ENCODE measurements at places on chromosomes 11 and 22.
A peak's percentile ranks its signal among the peaks of the same experiment; 100 is the strongest.

- peak; percentile 38 for DNase-seq
These were observed 178.6 kb downstream of the MIAT start for GRCh38 chr22:26835929-26836528.

GRCh38 chr11:47523490-47524225 lies 29.3 kb downstream of the CELF1 start:
- DNase-seq = peak; percentile 85

GRCh38 chr11:112002491-112003216 lies 22.6 kb upstream of the DLAT start:
- DNase-seq = no peak

DNA sequence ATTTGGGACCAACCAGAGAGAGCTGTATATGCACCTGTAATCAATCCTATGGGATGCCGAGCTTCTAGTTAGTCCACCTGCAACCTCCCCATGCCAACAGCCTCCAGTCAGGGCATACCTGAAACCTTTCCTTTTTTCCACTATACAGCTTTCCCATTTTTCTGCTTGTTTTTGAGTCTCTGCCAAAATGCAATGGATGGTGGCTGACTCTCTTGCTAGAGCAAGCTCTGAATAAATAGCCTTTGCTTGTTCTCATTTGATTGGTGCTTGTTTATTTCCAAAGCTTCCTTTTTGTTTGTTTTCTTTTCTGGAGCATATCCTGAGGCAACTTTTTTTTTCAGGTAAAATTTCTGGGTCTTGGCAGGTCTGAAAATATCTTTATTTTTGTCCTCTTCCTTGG lies 58.0 kb upstream of the PLET1 start:
- DNase-seq = no peak

DNA sequence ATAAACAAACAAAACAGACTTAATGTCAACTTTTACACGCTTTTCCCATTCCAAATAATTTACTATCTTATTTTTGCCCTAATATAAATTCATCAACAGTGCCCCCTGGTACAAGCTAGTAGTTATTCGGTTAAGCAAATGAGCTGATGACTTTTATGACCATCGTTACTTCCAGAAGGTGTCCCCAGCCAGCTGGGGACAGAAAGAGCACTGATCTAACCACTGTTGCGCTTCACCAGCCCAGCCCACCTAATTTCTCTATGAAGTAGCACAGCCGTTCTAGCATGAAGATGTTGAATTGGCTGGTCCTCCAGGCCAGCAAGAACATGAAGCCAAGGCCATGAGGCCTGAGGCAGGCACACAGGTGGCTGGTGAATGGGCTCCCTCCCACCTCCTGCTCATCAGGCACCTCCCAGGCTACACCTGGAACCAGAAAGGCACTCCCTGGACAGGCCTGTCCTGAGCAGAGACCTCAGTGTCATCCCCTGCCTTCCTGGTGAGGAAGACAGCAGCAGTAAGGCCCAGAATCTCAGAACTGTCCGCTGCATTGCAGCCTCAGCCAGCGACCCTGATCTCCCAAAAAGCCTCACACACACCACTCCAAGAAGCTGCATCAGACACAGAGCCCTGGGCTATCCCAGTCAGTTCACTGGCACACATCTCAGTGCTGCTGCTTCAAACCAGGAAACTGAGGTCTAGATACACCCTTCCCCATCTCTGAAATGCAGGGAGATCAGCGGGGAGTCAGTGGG lies 12.9 kb downstream of the GNB1L start:
- no peak for DNase-seq

GRCh38 chr11:11230087-11230486 lies 123.0 kb downstream of the CSNK2A3 start:
- DNase-seq = no peak

DNA sequence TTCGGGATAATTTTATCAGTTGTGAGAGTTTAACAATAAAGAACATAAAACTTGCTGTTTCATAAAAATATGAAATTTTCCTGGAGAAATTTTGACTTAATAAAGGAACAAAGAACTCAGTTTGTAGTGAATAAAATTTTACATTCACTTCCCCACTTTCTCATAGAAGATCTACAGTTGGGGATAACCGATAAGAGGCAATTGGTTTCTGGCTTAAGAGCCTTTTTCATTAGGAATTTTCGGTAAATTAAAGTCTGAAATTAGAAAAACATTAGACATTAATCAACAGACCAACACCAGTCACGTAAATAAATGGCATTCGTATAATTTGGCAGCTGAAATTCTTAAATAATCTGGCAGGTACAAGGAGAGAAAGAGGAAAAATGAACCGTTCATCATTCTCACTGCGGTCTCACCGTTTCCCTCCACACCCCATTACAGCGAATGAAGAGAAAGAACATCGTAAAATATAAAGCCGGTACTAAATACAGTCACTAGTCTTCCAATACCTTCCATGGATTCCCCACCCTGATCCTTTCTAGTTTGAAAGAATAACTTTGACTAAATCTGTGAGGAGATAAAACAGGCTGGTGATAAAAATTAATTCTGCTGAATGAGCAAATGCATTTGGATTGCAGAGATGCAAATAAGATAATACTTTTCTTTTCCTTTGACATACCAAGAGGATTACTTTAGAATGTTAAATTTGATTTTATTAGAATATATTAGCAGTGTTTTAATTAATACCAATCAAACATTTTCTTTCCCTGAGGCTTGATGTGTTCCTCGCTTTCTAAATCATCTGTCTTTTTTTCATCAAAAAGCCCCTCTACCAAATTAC lies 19.5 kb downstream of the BLID start:
- DNase-seq = no peak

GRCh38 chr11:68146704-68147474 lies 25.7 kb upstream of the CHKA start:
- peak; percentile 46 for DNase-seq

DNA sequence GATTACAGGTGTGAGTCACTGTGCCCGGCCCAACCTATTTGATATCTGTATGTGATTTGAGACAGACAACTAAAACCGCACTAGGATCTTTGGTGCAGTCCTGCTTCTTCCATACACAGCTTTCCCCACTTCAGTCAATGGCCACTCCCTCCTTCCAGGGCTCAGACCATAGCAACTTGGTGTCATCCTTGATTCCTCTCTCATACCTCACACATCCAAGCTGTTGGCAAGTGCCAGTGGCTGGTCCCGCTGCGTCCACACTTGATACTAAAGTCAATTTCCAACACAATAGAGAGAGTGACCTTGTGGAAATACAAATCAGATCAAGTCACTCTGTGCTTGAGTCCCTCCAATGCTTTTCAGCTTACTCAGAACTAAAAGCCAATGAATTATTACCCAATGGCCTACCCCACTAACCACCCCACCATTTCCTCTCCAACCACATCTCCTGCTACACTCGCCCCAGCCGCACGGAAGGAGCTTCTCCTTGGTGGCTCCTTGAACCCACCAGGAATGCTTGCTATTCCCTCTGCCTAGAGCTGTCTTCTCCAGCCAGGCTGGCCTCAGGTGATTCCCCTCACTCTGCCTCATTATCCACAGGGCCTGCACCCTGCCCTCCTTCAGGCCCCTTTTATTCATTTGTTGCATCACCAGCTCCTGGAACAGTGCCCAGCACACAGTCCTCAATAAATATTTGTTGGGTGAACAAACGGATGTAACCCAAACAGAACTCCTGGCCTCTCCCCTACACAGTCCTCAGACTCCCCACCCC lies 12.9 kb downstream of the ABTB2 start:
- no peak for DNase-seq

DNA sequence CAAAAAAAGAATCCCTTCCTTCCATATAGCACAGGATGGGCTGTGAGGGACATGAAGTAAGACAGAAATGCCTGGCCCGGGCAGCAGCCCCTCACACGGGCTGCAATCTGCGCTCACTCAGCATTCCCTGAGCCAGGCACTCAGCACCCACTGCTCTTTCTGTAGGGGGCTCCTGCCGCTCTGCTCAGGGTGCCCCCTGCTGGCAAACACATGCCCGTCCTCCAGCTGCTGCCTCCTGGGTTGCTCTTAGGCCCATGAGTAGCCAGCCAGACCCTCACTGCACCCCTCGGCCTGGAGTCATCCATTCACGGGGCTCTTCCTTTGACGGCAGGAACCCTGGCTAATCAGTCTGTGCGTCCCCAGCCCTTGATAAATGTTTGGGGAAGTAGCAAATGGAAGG lies 6.9 kb downstream of the MCAT start:
- DNase-seq = peak; percentile 32

- peak; percentile 77 for DNase-seq
These were observed 41.0 kb downstream of the C11orf71 start for GRCh38 chr11:114359342-114359741.

GRCh38 chr22:19811211-19811621 lies 43.5 kb downstream of the GNB1L start:
- no peak for DNase-seq

- DNase-seq = no peak
These were observed 27.9 kb downstream of the PRMT3 start for GRCh38 chr11:20415432-20415831.

DNA sequence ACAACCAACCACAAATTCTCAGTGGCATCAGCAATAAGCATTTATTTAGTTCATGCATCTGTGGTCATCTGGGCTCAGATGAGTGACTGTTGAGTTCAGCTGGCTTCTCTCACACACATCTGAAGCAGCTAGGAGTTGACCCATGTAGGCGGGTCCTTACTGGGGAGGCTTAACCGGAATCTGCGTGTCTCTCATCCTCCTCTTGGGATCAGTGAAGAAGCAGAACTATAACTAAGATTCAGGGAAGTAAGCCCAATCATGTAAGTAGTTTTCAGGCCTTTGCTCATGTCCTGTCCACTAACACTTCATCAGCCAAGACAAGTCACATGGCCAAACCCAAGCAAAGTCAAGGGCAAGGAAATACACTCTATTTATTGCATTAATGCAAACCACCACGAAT lies 236.2 kb downstream of the C11orf87 start:
- no peak for DNase-seq

DNA sequence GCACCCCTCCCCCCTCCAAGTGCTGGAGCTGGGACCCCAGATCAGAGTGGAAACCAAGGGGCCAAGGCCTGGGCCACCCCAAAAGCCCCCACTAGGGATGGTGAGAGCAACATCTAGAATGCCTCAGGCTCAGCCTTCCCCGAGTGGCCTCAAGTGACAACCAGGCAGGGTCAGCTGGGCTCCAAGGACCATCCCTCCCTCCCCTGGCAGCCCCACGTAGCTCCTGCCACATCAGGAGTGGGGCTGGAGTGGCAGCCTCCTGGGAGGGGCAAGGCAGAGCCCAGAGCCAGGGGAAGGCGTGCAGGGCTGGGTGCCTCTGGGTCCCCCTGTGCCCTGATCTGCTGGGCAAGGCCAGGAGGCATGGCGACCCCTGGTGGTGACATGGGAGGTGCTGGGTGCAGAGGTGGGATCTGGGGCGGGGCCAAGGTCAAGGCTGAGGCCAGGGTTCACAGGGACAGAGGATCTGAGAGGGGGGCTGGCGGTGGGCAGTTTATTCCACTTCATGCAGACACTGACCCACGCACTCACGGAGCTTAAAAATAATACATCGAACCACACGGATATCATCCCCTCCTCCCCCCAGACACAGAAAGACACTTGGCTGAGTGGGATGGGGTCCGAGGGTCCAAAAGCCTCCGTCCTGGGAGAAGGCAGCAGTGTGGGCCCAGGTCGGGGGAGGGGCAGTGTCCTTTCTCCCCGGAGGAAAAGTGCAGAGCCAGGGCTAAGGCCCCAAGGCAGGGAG lies 15.8 kb upstream of the EHD1 start:
- DNase-seq = peak; percentile 71

GRCh38 chr22:29142116-29142515 lies 63.6 kb upstream of the EMID1 start:
- DNase-seq = no peak

GRCh38 chr22:44444341-44445306 lies 53.4 kb downstream of the RTL6 start:
- DNase-seq = no peak

GRCh38 chr11:60064111-60064510 lies 7.6 kb downstream of the MS4A3 start:
- DNase-seq = no peak

- no peak for DNase-seq
These were observed 76.2 kb downstream of the SLC1A2 start for GRCh38 chr11:35343033-35343598.

DNA sequence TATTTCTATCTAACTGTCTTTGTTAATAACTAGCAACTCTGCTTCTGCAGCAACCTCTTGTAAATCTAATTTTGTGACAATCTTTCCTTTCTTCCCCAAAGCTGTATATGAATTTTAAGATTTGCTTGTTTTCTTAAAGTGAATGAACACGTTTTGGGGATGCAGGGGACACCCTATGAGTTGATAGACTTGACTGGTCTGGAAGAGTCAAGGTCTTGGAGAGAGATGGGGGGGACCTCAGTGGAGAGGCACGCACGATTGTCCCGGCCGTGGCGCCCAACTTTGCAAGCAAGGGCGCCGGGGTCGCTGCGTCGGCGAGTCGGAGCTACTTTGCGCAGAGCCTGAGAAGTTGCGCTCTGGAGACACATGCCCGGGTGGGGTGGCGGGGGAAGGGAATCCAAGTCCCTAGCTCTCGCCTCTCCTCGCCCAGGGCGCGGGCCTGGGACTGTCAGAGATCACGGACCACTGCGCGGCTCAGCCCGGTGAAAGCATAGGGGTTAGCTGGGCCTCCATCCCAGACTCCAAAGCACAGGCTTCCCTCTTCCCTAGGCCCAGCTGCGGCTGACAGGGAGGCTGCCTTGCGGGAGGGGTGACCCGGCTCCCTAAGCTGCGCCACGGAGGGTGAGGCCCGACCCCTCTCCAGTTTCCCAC lies 854 bp downstream of the ABCC8 start:
- no peak for DNase-seq

DNA sequence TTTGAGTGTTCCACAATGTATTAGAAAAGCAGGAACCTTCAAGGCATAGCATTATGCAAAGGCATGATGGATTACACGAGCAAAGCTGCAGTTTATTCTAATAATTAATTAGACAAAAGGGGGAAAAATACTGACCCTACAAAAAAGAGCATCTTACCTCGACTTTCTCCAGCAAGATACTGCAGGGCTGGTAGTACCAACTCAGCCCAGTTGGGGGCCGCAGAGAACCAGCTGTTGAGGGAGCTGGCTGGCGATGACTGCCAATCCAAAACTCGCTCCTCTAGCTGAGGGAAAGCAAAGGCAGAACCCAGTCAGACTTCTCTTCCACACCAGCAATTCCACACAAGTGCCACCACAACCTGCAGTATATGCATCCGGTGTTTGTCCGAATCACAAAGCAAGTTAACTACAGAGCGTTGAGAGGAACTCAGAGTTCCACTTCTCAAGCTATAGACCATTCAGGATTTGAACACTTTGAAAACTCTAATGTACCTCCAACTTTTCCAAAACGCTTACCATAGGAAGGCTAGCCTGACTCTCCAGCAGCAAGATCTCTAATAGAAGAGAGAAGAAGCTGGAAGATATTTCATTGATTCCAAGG lies 13.7 kb downstream of the NFRKB start:
- peak; percentile 24 for DNase-seq

All from fibroblast of skin of back (primary cell).